ENCODE measurements at places on chromosomes 12 and 14.

DNA sequence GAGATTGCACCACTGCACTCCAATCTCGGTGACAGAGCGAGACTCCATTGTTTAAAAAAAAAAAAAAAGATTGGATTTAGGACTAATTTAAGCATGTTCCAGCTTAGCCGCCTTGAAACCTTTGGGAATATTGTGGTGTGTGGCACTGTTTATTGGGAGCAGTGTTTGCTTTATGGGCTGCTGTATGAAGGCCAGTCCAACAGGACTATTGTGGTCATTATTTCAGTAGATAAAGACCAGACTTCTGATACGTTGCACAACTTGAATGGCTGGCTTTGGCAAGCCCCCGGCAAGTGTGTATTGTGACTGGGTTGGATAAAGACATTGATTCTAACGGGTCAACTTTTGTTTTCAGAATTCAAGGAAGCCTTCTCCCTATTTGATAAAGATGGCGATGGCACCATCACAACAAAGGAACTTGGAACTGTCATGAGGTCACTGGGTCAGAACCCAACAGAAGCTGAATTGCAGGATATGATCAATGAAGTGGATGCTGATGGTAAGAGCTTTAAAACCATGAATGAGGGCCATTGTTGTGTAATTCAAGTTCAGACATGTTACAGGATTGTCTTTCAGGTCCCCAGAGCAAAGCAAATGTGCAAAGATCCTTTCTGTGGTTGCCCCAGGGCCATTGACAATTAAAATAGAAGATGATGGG, 4.2 kb downstream of the CALM1 start:
- no peak for DNase-seq

DNA sequence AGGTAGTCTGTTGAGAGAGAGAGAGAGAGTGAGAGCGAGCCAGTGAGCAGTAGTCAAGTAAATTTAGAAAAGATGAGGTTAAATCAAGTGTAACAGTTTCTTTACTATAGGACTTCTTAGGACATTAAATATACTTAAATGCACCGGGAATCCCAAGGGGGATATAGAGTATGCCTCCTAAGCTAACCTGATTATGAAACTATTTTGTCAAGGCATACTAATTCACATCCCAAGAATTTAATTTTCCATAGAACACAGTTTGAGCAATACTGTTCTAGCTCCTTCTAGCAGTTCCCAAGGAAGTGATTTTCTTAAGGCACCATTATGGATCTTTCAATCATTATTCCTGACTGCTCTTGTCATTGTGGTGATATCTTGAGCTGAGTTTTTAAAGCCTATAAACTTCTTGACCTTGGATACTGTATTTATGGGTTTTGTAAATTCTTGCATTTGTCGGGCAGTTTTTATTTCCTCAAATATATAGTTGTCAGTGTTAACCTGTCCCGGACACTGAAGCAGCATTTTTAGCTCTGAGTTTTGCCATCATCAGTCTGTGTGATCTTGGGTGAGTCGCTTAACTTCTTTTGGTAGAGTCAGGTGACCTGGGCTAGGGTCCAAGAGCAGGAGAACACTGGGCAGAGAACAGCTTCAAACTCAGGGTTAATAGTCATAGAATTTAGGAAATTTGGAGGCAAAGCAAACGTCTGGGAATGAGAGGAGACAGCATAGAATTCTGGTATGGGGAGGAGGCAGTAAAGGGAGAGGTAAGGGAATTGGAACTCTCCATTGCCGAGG, 196.5 kb upstream of the FRMD6 start:
- no peak for DNase-seq

GRCh38 chr14:80695869-80696268, 245.7 kb downstream of the CEP128 start:
- no peak for DNase-seq

DNA sequence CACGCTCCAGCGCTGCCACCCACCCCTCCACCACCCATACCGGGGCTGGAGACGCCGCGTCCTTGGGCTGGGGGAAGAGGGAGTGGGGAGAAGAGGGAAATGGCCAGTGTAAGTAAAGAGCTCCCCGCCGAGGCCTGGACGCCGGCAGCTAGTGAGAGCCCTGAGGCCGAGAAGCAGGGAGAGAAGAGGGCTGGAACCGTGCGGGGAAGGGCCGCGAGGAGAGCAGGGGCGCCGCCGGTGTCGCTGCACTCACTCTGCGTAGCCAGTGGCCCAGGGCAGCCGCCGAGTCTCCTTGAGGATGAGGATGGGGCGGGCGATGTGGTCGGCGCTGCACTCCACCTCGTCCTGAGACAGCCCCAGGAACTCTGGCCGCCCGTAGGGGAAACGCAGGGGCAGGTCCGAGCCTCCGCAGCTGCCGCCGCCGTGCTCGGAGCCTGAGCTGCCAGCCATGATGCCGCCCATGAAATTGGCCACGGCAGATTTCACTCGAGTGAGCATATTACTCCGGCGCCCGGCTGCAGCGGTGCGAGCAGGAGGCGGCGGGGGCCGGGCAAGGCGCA, 631 bp downstream of the PPM1H start:
- peak; percentile 87 for DNase-seq

DNA sequence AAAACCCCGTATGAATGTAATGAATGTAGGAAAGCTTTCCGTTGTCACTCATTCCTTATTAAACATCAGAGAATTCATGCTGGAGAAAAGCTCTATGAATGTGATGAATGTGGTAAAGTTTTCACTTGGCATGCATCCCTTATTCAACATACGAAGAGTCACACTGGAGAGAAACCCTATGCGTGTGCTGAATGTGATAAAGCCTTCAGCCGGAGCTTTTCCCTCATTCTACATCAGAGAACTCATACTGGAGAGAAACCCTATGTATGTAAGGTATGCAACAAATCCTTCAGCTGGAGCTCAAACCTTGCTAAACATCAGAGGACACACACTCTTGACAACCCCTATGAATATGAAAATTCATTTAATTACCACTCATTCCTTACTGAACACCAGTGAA, 23.8 kb downstream of the ZNF891 start:
- DNase-seq = peak; percentile 26

DNA sequence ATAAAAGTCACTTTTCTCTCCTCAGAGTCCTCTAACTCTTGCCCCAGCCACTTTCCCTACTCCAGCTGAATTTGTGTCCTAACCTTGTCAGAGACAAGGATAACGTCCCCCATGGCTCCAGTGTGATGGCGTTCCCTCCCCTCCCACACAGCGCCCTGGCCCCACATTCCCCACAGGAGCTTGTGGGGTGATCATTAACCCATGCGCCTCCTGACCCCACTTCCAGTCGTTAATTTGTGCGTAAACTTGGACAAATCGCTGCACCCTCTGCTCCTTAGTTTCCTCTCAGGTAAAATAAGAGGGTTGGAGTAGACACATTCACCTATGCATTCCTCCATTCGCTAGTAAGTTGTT, 22.9 kb upstream of the BCDIN3D start:
- no peak for DNase-seq

- no peak for DNase-seq
Measured at GRCh38 chr12:82898441-82898840, 211.7 kb downstream of the TMTC2 start.

GRCh38 chr12:52613384-52614030, 4.9 kb downstream of the KRT73 start:
- DNase-seq = no peak

GRCh38 chr14:74243051-74243450, 3.8 kb downstream of the VSX2 start:
- peak; percentile 53 for DNase-seq

- no peak for DNase-seq
Measured at GRCh38 chr12:31765931-31766330, 37.1 kb upstream of the AMN1 start.

DNA sequence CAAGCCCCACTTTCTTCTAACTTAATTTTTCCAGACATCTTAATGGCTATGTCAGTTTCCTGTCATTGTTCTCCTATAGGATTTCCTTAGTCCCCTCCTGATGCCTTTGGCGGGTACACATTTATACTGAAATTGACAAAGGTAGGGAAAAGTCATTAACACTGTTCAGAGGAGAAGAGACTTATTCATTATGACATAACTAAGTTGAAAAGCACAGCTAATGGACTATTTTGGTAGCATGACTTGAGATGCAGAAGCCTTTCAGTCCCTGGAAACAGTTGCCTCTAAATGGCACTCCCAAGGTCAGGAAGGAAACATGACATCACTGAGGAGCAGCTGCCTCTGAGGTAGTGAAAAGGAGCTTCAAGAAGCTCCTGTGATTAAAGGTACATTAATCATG, 317.5 kb upstream of the KITLG start:
- peak; percentile 44 for DNase-seq

DNA sequence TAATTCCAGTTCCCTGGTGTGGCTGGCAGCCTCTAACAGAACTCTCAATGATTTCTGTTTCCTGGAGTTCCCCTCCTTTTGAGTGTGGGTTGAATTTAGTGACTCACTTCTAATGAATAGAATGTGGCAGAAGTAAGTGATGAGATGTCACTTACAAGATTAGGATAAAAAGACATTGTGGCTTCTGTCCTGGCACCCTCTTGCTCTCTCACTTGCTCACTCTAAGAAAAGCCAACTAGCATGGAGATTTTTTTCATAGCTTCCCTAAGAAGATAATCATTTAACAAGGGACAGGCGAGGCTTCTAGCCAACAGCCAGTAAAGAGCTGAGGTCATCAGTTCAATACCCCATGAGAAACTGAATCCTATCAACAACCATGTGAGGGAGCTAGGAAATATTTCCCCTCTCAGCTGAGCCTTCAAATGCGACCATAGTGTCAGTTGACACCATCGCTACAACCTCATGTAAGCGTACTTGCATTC, 156.7 kb downstream of the TMTC3 start:
- no peak for DNase-seq

- no peak for DNase-seq
Measured at GRCh38 chr14:100419856-100420255, 96.7 kb downstream of the SLC25A47 start.

DNA sequence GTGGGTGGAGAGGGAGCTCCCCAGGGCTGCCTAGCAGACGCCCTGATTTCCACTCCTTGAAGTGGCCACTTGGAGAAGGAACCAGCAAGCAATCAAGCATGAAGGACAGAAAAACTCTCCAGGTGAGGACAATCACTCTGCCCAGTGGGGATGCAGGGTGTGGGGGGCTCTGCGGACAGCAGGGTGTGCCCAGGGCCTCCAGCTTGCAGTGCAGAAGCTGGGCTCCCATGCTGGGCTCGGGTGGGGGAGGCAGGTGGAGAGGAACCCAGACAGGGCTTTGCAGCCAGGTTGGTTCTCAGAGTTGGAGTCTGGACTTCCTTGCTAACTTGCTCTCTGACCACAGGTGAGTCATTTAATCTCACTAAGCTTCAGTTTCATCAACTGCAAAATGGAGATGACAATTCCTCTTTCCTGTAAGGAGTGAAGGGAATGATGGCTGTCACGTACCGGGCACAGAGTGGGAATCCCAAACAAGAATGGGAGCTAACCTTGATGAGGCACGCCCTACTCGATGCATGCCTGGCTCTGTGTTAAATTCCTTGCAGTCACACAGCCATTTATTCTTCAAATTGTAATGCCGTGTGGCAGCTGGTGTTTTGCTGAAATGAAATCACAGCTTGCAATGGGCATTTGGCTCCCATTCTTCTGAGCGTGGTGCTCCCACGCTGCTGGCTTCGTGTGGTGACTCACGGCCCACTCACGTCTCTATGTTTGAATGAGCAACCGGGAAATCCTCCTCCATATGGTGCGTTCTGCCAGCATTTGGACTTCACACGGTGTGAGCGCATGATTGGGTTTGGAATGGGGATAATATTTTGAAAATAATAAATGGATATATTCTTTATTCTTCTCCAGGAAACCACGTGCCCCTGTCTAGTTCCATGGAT, 75.2 kb downstream of the PRIMA1 start:
- DNase-seq = no peak

GRCh38 chr12:56197921-56198635, 8.8 kb upstream of the SMARCC2 start:
- DNase-seq = no peak

DNA sequence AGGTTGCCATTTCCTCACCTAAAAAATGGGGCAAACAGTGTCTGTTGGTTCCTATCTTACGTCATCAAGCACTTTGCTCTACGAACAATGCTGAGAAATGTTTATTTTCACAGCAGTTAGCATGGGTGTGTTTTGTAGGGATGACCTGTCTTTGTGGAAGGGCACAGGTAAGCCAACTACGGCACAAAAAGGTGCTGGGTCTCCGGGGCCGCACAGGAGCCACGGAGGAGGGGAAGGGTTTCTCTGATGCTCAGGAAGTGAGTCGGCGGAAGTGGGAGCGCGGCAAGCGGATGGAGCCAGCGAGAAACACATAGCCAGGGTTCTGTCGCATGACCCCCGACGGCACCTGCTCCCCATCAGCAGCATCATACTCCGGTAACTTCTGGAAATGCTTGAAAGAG, 65.6 kb upstream of the TCL1B start:
- no peak for DNase-seq

- no peak for DNase-seq
Measured at GRCh38 chr14:30893819-30894218, 19.5 kb downstream of the COCH start.

DNA sequence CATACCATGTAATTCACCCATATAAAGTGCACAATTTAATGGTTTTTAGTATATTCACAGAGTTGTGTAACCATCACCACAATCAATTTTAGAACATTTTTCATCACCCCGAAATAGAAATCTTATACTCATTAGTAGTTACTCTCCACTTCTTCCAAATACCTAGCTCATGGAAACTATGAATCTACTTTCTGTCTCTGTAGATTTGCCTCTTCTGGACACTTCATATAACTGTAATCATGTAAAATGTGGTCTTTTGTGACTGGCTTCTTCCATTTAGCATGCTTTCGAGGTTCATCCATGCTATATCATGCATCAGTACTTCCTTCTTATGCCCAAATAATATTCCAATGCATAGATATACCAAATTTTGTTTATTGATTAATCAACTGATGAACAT, 10.8 kb downstream of the DNAI7 start:
- no peak for DNase-seq

DNA sequence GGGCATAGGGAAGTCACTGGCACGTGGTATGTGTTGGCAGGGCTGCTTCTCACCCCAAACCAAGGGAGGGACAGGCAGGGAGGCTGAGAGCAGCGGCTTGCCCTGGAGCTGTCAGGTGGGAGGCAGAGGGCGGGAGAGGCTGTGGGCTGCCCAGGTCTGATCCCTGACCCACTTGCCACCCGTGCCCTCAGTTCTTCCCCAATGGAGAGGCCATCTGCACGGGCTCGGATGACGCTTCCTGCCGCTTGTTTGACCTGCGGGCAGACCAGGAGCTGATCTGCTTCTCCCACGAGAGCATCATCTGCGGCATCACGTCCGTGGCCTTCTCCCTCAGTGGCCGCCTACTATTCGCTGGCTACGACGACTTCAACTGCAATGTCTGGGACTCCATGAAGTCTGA, 4.7 kb downstream of the GNB3 start:
- DNase-seq = no peak

- no peak for DNase-seq
Measured at GRCh38 chr14:90970167-90970600, 90.3 kb downstream of the RPS6KA5 start.

GRCh38 chr12:92908108-92908507, 21.0 kb downstream of the EEA1 start:
- no peak for DNase-seq

DNA sequence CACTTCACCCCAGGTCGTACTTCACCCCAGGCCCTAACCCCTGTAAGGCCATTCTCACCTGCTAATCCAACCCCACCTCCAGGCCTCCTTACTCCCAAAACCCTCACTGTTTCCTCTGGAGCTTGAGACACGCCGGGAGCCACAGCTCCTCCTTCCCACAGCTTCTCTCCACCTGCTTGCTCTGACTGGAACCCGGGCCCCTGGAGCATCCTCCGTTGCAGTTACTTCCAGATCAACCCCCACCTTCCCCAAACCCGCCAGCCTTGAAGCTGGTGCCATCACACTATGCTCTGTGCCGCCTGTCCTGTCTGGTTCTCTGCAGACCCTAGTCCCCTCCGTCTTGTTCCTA, 34.6 kb upstream of the PPP2R5C start:
- no peak for DNase-seq
